ENCODE measurements at places on chromosomes 3 and 15. TPM values are rescaled to one million over a fixed set of nuclear protein-coding genes. Genes with fewer than 3 reads are reported as not detected.

The NPAP1 gene
- not detected for total RNA-seq

The AAGAB gene
- 46.7 TPM for total RNA-seq

GRCh38 chr3:86989611-86990010 is 1.3 kb downstream of the VGLL3 start:
- DNase-seq = no peak
- no peak overlapping the region for H3K4me3 ChIP-seq
- H3K4me1 ChIP-seq = no peaks in the 10 kb centered on the region
- H3K27me3 ChIP-seq = peaks cover 32% of the 10 kb centered on the region

- H3K4me1 ChIP-seq = no peaks in the 10 kb centered on the region
- H3K27ac ChIP-seq = no peak overlapping the region
- DNase-seq = no peak
These were observed 71.1 kb downstream of the ALDH1A2 start for GRCh38 chr15:57994221-57995049.

GRCh38 chr3:95289295-95289694 is 1226.4 kb downstream of the NSUN3 start:
- no peak overlapping the region for H3K27ac ChIP-seq
- H3K4me1 ChIP-seq = no peaks in the 10 kb centered on the region
- no peak overlapping the region for H3K4me3 ChIP-seq
- DNase-seq = no peak

DNA sequence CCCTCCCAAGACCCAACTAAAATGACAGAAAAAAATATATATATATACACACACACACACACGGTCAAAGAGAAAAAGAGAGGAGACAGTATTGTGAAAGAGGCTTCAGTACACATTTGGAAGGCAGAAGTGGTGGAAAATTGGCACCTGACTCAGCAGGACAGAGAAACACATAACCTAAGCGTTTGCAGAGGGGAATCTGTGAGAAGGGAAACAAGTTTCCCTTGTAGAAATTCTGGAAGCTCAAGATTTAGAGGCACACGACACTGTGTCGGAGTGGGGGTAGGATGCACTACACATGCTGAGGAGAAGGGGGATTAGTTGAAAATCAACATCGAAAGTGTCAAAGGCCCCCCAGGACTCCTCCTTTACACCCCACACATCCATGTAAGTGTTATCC is 53.1 kb downstream of the PAK2 start:
- H3K36me3 ChIP-seq = peaks cover 75% of the 10 kb centered on the region
- no peak overlapping the region for H3K27ac ChIP-seq
- peaks cover 4% of the 10 kb centered on the region for H3K4me1 ChIP-seq
- no peak for DNase-seq

DNA sequence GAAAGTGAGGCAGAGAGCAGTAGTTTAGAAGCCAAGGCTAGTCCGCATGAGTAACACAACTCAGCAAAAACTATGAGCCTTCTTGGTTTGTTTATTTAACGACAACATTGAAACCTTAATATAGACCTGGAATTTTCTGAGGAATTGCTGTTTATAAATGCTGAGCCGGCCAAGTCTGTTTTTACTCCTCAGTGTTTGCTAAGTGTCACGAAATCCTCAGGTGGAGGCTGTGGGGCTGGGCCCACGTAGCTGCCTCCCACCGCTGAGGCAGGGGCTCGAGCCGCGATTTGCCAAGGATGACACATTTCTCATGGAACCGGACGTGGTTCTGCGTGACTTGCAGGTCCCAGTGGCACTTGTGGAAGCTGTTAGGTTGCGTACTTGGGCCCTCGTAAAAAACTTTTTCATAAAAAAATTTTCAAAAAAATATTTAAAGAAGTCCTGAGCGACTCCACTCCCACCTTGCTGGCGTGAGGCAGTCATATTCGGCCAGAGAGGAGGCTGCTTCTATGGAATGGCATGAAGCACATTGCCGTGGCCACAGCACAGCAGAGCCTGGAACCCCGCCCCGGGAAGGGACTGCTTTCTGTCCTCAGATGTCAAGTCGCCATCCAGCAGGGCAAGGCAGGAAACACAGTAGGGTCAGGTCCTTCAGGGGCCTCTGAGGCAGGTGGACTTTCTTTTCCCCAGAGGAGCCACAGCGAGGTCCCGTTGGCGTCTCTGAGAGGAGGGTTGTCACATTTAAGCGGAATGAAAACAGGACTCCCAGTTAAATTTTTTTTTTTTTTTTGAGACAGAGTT is 64.8 kb upstream of the PCSK6 start:
- H3K27me3 ChIP-seq = no peaks in the 10 kb centered on the region
- no peak overlapping the region for H3K4me3 ChIP-seq

The HMCES gene
- total RNA-seq = 45.5 TPM

All from activated CD4-positive, alpha-beta T cell treated with anti-CD3 and anti-CD28 coated beads, Interleukin-2, amount 10 ng/mL, durations not matched to agents 7 days and 5 days (primary cell).